ENCODE measurements at places on chromosomes 7 and 10. TPM values are rescaled to one million over a fixed set of nuclear protein-coding genes. Genes with fewer than 3 reads are reported as not detected.

FAM237B gene
- total RNA-seq = not detected

CRHR2 gene
- total RNA-seq = 0.19 TPM

- no peak for DNase-seq
Observed at GRCh38 chr10:3413937-3414666, 241.5 kb upstream of the PITRM1 start.

DNA sequence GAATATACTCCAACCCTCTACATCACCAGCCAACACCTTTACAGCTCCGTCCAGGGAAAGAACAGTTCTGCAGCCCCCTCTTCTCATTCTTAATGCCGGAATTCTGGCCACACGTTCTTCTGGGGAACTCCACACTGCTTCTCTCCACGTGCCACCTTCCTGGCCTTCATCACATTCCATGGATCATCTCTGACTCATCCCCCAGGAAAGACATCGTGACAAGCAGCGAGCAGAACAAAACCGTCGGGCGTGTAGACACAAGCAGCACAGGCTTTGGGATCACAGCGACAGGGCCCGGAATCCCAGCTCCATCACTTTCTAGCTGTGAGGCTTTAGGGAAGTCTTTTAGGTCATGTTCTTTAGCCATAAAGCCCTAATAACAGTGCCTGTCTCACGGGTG lies 590.3 kb upstream of the FOXK1 start:
- no peak for DNase-seq

CCDC172 gene
- not detected for total RNA-seq

LEP gene
- not detected for total RNA-seq
